SHP77 (cell line): ENCODE measurements at places on chromosomes 5 and 9.

DNA sequence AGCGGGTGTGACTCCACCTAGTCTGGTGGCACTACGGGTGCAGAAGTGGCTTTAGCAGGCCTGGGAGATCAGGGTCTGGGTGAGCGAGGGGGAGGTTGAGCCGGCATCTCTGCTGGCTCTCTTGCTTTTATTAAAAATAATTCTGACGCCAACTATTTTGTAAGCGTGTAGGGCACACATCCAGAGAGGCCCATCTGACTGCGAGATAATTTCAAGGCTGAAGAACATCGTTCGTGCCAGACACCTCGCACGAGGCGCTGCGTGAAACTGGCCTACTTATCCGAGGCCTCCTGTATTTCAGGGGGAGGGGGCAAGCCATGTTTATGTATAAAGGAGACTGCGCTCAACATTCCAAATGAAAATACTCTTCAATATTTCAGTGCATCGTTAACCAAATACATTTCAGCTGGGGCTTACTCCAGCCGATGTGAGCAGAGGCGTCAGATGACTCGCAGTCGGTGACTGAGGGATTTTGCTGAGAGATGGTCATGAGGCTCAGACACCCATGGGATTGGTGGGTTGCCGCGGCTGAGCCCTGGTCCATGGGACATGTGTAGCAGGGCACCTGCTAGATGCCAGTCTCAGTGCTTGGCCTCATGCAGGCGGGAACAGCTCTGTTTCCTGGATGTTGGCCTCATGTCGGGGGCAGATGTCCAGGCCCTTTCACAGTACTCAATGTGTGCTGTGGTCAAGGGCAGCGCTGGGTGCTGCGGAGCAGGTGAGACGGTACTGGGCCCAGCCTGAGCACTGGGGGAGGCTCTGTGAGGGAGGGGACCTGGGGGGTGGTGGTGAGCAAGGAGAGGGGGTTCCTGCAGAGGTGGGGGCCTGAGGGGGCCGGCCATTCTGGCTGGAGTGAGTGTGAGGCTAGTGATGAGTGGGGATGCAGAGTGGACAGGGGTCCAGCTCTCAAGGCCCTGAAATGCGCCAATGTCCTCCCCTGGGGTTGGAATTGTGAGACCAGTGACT lies 201.5 kb downstream of the DAB2IP start:
- DNase-seq = no peak

DNA sequence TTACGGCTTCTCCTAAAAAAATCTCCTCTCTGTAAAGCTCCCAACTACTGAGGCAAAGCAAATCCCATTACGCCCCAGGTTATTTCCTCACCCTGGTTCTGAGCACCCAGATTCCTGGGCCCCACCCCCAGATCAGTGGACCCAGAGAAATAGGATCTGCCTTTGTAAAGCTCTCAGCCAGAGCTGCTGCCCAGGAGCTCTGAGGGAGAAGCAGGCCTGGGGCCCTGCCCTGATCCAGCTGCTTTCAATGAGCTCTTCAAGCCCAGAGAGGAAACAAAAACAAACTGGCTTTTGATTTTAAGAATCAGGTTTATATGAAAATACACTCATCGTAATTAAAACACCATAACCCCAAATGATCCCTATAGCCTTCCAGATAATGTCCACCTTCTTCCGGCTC lies 124.5 kb downstream of the C5orf15 start:
- no peak for DNase-seq

DNA sequence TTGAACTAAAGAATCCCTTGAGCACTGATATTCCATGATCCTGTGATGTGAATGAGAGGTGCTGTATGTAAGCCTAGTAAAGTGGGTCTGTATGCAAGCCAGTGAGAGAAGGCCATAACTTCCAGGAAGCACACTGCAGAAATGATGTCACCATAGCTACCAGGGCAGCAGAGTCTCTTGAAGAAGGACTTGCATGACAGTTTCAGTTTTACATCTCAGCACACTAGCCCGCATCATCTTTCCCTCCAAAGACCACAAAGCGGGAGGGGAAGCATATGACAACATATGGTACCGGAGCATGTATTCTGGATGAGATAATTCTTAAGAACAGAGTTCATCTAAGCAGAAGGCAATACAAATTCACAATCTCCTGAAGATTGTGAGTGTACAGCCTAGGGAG lies 37.6 kb upstream of the MAST4 start:
- no peak for DNase-seq

GRCh38 chr9:20512636-20513035 lies 109.7 kb downstream of the MLLT3 start:
- no peak for DNase-seq

- DNase-seq = no peak
These were observed 476.9 kb downstream of the ZSWIM6 start for GRCh38 chr5:61808909-61809308.

GRCh38 chr9:134030821-134031470 lies 5.7 kb downstream of the BRD3OS start:
- DNase-seq = no peak

- no peak for DNase-seq
These were observed 87.3 kb upstream of the WWC1 start for GRCh38 chr5:168204165-168204564.

- no peak for DNase-seq
These were observed 1.1 kb upstream of the FGF1 start for GRCh38 chr5:142686968-142687367.
